ENCODE measurements at places on chromosomes 16 and 17.
A peak's percentile ranks its signal among the peaks of the same experiment; 100 is the strongest.

GRCh38 chr17:693791-694638 lies 20.6 kb downstream of the VPS53 start:
- no peak for DNase-seq

- no peak for DNase-seq
Observed at GRCh38 chr17:77182205-77183172, 41.7 kb downstream of the SEC14L1 start.

- no peak for DNase-seq
Observed at GRCh38 chr17:21113716-21114115, 13.0 kb upstream of the DHRS7B start.

GRCh38 chr16:2999929-3000328 lies 12.8 kb upstream of the CLDN9 start:
- DNase-seq = no peak

DNA sequence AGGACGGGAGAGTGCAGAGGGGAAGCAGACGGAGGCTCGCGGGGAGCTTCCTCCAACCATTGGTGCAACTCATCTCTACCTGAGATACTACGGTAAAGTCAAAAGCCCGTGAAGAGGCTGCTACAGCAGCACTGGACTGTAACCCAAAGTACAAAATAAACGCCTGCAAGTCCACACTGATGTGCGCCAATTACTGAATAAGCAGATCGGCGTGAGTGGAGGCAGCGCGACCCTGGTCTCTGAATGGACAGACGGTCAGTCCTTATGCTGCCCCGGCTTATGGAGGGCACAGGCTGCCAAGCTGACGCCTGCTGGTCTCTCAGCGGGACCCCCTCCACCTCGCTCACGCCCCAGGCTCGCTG lies 58.5 kb downstream of the LMF1 start:
- DNase-seq = no peak

DNA sequence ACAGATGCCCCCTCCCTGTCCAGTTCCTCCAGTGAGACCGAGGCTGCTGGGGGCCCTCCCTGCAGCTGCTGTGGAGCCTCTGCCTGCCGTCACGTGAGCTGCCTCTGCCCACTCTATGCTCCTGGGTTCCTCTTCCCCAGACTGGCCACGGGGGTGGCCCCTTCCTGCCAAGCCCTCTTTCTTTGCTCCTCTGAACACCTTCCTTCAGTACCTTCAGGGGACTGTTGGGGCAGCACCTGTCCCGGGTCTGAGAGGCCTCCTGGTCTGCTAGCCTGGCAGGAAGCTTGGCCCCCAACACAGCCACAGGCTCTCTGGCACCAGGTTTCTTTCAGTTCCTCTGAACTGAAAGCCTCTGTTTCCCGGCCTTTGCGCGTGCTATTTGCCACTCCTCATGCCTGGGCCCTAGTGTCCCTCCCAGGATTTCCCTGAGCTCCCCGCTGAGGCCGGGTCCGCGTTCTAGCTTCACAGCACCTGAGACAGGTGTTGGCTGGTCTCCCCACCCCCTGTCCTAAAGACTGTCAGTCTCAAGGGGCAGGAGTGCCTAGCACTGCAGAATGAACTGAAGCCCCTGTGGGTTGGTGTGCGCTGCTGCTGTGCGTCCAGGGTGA lies 6.6 kb upstream of the ATP6V0C start:
- DNase-seq = no peak

DNA sequence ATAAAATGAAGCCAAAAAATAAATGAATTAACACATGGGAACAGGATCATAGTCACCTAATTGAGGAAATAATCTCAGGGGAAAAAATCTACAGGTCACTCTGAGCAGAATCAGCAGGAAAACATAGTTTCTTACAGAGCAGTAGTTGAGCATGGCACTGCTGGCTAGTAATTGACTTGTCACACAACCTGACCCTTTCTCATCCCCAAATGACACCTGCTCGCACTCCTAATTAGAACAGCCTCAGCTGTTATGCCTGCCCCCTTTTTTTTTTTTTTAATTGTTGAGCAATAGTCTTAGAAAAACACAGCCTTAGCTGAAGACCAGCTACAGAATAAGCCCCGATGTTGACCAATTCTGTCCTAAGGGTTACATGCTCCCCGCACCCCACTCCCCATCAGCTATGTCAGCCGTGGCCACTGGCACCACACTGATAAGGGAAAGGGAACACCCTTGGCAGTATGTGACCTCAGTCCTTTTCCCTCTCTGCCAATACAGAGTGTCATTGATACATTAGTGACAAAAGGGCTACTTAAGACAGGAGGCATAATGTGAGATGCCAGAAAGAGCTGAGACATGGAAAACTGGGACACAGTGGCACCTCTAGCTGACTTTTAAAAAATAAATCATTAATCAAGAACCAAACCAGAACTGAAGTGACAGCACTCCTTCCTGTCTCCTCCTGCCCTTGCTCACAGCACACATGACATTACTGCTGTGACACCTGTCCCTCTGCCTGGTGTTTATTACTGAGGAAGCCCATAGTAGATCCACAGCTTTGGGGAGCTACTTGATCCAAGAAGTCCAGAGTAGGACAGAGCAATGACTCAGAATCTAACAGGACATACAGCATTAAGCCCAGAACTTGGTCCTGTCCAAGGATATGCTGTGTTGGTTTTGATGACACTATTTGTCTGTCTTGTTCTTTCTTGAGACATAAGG lies 41.7 kb downstream of the WDR59 start:
- DNase-seq = no peak

DNA sequence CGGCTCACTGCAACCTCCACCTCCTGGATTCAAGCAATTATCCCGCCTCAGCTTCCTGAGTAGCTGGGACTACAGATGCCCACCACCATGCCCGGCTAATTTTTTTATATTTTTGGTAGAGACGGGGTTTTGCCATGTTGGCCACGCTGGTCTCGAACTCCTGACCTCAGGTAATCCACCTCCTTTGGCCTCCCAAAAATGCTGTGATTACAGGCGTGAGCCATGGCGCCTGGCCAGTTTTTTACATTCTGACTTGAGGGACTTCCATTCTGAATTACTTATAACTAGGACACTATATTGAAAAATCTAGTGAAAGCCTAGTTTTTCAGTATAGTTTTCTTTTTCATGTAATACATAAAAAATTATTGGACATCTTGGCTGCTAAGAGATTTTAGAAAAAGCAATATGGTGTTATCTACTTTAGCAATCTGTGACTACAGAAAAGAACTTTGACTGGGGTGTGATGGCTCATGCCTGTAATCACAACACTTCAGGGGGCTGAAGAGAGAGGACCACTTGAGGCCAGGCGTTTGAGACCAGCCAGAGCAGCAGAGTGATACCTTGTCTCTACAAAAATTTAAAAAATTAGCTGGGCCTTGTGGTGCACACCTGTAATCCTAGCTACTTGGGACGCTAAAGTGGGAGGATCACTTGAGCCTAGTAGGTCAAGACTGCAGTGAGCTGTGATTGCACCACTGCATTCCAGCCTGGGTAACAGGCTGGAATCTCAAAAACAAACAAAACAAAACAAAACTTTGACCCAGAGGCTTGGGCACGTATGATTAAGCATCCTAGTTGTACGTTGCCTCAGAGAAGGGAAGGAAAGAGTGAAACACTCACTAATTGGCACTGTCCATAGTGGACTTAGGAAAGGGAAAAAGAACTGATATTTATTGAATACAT lies 26.8 kb upstream of the GOSR1 start:
- DNase-seq = no peak

GRCh38 chr17:1486802-1487695 lies 5.4 kb downstream of the MYO1C start:
- peak; percentile 86 for DNase-seq

- DNase-seq = no peak
Observed at GRCh38 chr17:81082177-81083073, 47.5 kb downstream of the BAIAP2 start.

GRCh38 chr16:47493381-47494337 lies 32.5 kb downstream of the PHKB start:
- no peak for DNase-seq

GRCh38 chr16:85517563-85518179 lies 95.5 kb upstream of the GSE1 start:
- no peak for DNase-seq

DNA sequence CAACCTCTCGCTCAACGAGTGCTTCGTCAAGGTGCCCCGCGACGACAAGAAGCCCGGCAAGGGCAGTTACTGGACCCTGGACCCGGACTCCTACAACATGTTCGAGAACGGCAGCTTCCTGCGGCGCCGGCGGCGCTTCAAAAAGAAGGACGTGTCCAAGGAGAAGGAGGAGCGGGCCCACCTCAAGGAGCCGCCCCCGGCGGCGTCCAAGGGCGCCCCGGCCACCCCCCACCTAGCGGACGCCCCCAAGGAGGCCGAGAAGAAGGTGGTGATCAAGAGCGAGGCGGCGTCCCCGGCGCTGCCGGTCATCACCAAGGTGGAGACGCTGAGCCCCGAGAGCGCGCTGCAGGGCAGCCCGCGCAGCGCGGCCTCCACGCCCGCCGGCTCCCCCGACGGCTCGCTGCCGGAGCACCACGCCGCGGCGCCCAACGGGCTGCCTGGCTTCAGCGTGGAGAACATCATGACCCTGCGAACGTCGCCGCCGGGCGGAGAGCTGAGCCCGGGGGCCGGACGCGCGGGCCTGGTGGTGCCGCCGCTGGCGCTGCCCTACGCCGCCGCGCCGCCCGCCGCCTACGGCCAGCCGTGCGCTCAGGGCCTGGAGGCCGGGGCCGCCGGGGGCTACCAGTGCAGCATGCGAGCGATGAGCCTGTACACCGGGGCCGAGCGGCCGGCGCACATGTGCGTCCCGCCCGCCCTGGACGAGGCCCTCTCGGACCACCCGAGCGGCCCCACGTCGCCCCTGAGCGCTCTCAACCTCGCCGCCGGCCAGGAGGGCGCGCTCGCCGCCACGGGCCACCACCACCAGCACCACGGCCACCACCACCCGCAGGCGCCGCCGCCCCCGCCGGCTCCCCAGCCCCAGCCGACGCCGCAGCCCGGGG lies 1.3 kb downstream of the FOXC2 start:
- DNase-seq = no peak

GRCh38 chr17:49452661-49453060 lies 38.0 kb upstream of the PHB1 start:
- no peak for DNase-seq

DNA sequence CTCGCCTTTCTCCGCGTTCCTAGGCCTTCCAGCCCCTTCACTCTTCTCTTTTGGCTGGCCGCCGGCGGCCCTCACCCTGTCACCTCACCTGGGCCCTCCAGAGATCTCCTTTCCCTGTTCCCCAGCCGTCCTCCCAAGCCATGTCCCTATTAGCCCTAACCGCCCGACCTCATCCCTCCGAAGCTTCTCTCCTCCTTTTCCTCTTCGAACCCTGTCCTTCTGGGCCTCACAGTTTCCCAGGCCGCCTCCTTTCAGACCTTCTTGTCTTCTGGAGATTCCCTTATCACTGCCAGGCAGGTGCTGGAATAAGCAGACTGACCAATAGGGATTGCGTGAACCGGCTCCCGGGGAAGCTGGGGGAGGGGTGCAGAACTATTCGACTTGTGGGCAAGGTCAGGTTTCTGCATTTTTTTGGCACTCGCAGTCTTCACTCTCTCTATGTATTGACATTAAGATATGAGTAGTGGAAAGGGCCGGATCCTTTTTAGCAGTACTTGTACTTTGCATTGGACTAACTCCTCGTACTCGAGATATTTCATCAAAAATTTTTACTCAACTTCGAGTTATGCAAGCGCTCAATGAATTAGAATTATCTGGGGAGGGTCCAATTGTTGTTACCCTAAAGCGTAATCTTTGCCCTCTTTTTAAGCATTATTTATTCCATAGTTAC lies 690 bp downstream of the RHOT1 start:
- peak; percentile 39 for DNase-seq

- no peak for DNase-seq
Observed at GRCh38 chr16:76035689-76036088, 241.5 kb upstream of the CNTNAP4 start.
